NCI-H1092 (cell line): ENCODE measurements at places on chromosomes 11 and 22.
A peak's percentile ranks its signal among the peaks of the same experiment; 100 is the strongest.

GRCh38 chr22:48616656-48617055 lies 1211.0 kb downstream of the BRD1 start:
- DNase-seq = no peak

GRCh38 chr11:31827455-31828206 lies 16.5 kb upstream of the PAX6 start:
- DNase-seq = no peak

DNA sequence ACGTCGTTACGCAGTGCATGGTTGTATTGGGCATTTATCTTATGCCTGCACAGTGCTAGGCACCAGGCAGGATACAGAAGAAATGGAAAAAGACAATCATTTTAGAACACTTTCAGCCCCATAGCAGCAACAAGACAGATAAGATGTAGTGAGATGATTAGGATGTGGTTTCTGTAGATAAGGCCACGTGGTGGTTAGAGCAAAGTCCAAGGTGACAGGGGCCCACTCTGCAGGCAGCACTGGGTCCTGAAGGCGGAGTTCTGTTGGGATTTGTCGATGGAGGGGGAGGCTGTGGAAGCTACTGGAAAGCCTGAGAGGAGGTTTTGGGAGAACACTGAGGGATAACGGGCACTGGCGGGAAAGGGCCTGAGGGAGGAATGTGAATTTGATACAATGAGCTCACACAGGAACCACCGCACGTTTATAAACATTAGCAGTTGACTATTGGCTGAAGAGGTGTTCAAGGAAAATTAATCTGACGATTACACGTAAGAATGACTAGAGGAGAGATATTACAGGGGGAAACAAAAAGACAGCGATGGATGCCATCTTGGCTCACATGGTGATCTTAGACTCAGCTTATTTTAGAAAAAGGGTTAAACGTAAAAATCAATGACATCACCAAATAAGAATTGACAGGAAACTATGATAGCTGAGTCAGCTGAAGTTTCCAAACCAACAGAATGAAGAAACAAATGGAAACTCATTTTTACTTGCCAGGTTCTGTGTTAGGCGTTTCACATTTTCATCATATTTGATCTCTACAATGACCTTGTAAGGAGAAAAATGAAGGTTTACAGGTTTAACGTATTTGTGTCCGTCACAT lies 551.0 kb downstream of the OPCML start:
- DNase-seq = no peak

DNA sequence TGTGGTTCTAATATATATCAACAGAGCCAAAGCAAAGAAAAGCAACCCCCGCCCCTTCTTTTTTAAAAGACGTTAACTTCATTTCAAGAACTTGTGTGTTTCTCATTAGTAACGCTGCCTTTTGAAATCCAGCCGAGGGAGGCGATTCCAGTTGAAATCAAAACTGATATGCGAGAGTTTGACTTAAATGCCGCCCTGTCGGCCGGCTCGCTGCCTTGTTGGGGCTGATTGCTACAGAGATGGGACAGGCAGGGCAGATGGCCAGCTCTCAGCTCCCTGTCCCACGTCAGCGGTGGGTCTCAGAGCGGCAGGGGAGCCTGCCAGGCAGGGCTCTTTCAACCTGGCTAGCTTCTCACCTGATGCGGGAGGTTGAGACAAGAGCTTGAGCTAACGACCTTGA lies 51.9 kb upstream of the ALX4 start:
- DNase-seq = no peak

- no peak for DNase-seq
Observed at GRCh38 chr22:24523873-24524272, 28.7 kb downstream of the UPB1 start.

DNA sequence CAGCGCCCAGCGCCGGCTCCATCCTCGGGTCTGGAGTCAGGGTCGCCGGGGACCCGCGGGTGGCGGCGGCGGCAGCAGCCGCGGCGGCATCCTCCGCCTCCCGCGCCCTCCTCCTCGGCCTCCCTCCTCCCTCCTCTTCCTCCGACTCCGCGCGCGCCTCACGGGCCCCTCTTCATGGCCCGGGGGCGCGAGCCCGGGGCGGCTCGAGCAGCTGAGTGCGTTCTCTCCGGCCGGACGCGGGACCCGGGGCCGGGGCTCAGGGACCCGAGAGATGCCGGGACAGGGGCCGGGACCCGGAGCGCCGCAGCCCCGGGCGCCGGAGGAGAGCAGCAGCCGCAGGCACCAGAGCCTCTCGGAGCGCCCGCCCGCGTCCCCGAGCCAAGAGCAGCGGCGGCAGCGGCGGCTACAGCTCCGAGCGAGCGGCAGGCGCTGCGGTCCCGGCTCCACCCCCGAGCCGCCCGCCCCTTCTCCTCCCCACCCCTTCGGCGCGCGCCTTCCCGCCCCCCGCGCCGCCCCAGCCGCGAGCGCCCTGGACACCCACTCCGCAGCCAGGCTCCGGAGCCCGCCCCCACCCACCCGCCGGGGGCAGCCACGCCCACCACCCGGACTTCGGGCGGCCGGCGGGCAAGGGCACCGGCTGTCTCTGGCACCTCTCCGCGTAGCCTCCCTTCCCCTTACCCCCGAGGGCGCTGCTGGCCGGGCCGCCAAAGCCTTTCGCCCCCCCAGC lies at the start of gene CHST1:
TSS of gene CHST1 (minus strand) at position 417 of the 727 bp plus-strand sequence. CDS start 14,699 bp downstream, outside the sequence.
- DNase-seq = peak; percentile 36

DNA sequence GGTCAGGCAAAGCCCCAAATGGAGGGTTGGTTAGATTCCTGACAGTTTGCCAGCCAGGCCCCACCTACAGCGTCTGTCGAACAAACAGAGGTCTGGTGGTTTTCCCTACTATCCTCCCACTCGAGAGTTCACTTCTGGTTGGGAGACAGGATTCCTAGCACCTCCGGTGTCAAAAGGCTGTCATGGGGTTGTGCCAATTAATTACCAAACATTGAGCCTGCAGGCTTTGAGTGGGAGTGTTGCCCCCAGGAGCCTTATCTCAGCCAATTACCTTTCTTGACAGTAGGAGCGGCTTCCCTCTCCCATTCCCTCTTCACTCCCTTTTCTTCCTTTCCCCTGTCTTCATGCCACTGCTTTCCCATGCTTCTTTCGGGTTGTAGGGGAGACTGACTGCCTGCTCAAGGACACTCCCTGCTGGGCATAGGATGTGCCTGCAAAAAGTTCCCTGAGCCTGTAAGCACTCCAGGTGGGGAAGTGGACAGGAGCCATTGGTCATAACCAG lies 4.7 kb upstream of the TTC36 start:
- DNase-seq = no peak

- DNase-seq = no peak
Observed at GRCh38 chr11:104402812-104403521, 239.0 kb upstream of the PDGFD start.

GRCh38 chr22:24506802-24507438 lies 11.8 kb downstream of the UPB1 start:
- DNase-seq = peak; percentile 73

GRCh38 chr11:95922536-95923438 lies 1.1 kb downstream of the MTMR2 start:
- no peak for DNase-seq

GRCh38 chr22:47801541-47802245 lies 1039.2 kb downstream of the TBC1D22A start:
- DNase-seq = no peak

DNA sequence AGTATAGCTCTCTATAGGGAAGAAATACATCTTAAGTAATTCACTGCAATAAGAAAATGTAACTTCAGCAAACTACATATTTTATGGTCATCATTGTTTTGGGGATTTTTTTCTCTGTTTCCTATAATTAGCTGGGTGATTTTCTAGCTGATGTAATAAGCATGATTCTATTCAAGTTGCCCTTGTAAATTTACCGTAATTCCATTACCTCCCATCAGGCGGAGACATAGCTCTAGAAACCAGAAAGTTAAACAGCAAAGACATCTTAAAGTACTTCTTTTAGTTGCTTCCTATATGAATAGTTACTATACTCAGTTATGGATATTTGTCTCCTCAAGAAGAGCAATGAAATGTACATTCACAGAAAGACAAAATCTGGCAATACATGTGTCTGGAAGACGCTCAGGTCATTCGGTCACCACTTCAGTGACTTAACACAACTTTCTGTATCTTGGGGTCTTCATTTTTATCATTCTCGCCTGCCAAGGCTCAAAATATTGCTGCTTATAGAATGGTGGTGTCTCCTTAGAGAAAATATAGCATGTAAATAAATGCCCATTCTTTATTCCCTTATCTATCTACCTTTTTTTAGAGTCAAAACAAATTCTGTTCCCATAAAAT lies 239.9 kb upstream of the ZC3H12C start:
- peak; percentile 3 for DNase-seq

DNA sequence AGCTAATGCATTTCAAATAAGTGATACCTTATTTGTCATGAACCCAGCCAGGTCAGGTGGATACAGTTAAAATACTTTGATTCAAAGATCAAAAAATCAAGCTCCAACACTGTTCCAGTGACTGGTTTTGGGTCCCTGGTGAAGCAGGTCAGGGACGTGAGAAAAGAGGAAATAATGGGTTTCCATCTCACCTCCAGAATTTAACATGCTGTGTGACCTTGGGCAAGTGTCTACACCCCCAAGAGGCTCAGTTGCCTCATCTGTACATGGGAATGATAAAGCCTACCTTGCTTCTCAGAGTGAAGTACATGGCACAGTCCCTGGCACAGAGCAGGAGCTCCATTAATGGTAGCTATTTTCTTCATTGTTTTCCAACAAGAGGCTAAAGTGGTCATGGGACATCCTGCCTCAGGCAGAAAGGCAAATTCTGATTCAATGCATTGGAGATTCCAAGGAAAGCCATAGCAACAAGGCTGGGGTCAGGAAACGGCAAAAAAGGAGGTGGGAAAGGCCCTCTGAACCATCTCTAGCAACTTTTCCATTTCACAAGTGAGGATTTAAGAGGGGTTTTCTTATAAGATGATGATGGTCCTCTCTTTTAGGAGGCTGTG lies 108.5 kb downstream of the CSNK2A3 start:
- no peak for DNase-seq

- no peak for DNase-seq
Observed at GRCh38 chr11:64084951-64085710, 49.4 kb downstream of the FLRT1 start.

DNA sequence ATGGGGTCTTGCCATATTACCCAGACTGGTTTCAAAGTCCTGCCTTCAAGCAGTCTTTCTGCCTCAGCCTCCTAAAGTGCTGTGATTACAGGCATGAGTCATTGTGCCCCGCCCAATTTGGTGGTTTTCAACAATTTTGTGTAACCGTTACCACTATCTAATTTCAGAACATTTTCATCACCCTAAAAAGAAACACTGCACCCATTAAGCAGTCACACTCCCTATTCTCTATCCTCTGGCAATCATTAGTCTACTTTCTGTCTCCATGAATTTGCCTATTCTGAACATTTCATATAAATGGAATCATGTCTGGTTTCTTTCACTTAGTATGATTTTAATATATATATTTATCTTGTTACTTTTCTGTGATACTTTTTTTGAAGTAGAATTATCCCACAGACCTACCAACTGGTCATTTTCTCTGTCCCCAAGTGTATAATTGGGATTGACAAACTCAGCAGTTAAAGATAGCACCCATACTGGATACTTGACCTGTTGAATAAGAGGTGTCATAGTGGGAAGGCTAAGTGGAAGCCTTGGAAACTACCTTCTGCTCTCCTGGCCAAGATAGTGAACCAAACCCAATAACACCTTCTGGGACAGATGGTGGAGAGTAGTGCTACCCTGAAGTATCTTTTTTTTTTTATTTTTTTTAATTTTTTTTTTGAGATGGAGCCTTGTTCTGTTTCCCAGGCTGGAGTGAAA lies 64.8 kb downstream of the STIM1 start:
- no peak for DNase-seq

DNA sequence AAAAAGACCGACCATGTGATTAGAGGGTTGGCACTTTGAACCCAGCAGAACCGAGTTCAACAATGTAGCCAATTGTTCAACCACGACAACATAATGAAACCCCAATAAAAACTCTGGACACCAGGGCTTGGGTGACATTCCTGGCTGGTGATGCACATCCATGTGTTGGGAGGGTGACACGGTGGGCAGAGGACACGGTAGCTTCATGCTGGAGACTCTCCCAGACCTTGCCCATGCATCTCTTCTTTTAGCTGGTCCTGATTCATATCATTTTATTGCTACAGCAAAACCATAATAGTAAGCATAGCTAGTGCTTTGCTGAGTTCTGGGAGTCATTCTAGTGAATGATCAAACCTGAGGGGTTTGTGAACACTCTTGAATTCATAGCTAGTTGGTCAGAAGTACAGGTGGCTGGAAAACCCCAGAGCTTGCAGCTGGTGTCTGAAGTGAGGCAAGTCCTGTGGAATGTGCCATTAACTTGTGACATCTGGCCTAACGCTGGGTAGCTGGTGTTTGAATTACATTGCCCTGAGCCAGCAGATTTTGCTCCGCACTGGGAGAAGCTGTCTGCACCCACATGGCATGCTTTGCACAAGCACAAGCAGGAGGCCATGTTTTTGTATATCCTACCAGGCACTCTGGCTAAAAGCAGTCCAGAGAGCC lies 14.0 kb downstream of the RPUSD4 start:
- no peak for DNase-seq

- peak; percentile 71 for DNase-seq
Observed at GRCh38 chr11:20873054-20873453, 203.7 kb downstream of the NELL1 start.

DNA sequence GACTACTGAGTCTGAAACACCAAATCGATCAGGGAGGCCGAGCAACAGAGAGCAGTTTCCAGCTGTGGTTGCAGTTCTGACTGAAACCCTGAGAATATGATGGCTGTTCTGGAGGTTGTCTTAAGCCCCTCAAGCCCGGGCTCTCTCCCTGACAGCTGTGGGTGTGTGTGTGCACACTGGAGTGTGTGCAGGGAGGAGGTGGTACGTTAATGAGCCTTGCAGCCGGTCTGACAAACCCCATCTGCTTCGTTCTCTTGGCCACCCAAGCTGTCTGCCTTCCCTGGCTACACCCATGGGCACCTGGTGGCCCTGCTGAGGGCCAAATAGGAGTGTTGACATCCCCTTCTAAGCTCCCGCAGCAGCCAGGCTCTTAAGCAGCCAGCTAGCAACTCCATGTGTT lies 189.8 kb downstream of the KIRREL3 start:
- no peak for DNase-seq

DNA sequence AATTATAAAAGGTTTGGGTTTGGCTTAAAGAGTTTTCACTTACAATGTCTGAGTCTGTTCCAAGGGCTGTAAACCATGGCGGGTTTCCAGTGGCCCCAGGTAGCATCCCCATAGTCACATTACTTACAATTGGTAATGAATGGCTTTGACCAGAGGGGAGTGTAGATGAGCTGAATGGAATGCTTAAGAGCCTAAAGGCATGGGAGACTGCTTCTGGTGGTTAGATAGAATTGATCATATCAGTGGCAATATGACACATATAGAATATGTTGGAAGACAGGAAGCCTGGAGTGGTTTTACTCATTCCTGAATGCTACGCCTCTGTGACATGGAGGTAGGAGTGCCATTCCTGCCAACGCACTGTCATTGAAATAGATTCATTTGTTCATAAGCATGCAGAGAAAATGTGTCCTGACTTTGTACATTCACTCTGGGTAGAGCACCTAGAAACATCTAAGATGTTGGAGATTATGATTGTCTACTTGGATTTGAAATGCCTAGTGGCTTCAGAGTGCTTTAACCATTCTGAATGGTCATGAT lies 183.3 kb downstream of the BLID start:
- DNase-seq = no peak

- DNase-seq = no peak
Observed at GRCh38 chr22:48279461-48279756, 1517.0 kb downstream of the TBC1D22A start.
